ENCODE measurements at places on chromosomes 16 and 17.
A peak's percentile ranks its signal among the peaks of the same experiment; 100 is the strongest.

DNA sequence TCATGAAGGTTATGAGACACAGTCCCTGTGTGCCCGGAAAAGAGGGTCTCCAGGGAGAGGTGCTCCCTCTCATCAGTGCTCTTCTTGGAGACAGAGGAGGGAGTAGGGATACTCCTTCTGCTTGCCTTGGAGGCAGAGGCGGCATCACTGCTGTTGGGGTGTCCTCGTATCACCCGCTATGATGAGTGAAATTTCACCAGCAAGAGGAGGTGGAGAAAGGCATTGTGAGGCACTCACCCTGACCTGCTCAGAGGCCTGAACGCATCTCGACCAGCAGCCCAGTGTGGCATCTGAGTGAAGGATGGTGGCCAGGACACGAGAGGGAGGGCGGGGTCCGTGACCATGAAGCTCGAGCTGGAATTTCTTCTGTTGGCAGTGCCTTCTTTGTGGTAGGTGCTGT is 222.1 kb upstream of the CHMP6 start:
- no peak for DNase-seq

DNA sequence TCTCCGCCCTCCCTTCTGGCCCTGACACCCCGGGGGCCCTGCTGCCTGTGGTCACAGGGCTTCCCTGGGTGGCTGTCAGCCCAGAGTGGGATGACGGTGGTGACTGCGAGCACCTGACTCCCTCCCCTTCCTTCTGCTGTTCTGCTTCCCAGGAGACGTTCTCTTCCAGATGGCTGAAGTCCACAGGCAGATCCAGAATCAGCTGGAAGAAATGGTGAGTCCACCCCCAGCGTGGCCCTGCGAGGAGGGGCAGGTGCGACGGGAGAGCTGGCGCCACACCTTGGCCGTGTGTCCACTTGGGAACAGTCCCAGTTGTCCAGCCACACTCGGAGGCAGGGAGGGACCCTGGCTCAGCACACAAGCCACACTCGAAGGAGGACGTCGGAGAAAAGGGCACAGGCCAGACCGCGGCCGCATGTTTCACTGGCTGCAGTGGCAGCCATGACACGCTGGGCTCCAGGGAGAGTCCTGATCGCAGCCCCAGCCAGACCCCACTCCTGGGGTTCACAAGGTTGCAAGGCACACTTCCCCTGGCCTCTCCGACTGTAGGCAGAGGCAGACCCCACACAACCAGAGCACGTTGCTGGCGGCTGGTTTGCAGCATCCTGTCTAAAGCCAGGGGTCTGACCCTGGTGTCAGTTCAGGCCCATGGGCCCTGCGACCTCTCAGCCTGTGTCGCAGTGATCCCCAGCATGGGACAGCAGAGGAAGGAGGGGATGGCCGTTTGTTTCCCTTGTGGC is 49.9 kb downstream of the BAIAP2 start:
- DNase-seq, result no peak

DNA sequence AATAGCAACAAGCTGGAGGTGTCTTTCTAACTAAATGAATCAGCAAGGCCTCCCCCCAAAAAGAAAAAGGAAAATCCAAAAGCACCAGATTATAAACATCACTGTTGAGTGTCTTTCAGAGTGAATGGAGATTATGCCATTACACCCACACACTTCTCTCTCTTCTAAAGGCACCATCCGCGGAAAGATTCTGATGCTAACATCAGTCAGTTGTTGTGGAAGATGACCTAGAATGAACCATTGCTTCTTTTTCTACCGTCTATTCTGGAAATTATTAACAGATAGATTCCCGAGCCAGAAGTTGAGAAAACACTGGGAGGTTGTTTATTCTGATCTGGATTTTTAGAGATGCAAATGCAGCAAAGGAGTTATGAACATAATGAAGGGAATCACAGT is 60.9 kb upstream of the FAM20A start:
- DNase-seq, result no peak

DNA sequence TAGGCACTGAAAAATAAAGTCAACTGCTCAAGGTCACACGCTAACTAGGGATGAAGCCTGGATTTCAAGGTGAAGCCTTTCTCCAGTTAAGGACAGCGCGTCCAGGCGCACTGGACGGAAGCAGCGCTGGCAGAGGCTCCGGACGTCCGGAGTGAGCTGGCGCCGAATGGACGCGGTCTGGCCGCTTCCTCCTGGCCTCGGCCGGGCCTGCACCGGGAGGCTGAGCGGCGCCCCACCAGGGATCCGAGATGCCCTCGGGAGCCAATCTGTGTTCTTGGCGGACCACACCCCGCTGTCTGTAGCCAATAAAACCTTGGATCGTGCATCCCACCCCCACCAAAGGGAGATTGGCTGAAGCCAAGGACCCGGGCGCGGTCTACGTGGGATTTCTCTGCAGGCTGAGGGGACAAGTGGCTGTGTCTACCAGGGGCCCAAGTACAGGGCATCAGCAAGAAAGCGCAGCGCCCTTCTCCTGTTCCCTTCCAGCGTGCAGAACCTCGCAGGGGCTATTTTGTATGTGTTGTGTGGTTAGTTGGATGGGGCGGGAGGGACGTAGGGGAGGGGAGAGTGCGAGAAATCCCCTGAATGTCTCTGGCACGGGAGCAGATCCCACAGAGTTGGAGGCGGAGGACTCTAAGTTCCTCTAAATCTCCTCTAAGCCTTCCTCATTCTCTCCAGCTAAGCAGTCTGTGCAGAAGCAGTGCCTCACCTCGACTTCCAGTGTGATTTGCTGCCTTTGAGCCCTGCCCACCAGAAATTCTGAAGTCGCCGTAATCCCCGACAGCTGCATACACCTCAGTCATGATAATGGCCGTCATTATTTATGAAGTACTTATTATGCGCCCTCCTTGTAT is 2.5 kb upstream of the AKAP10 start:
- DNase-seq, result no peak

- no peak for DNase-seq
Measured at GRCh38 chr17:53721101-53721500, 101.6 kb upstream of the KIF2B start.

DNA sequence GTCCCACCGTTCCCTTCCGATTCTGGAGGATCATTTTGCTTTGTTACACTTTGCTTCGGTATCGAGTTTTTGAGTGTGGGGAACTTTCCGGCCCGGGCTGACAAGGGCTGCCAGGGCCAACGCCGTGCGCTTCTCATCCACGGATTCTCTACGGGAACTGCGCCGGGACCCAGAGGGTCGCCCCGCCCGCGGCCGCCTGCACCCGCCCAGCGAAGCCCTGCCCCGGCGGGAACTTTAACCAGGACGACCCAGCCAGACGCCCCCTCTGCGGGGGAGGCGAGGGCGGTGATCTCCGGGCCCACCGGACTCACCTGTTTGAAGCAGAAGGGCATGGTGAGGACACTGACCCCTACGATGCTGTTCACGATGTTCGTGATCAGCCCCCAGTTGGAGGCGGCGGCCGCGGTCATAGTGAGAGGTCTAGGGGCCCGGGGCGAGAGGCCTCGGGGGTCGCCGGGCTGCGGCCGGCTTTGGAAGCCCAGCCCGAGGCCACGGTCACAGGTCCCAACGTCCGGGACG is 536 bp downstream of the SLC38A10 start:
- DNase-seq, result no peak

DNA sequence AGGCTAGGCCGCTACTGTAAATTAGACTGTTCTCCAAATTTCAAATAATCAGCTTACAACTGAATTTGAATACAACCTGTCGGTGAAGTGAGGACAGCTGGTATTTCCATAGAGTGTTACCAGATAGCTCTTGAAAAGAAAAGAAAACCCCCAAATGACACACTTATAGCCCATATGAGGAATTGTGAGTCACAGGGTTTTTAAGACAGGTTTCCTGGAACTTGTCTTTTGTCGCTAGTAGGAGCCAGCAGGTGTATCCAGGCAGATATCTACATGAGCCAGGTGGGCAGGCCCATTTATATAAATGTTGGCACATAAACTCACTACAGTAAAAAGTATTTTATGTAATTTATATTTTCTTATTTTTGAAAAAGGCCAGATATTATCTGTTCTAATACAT is 24.0 kb downstream of the TNRC6A start:
- DNase-seq, result peak; percentile 58

GRCh38 chr16:6031567-6031966 is 934.0 kb upstream of the EEF2KMT start:
- DNase-seq, result no peak

DNA sequence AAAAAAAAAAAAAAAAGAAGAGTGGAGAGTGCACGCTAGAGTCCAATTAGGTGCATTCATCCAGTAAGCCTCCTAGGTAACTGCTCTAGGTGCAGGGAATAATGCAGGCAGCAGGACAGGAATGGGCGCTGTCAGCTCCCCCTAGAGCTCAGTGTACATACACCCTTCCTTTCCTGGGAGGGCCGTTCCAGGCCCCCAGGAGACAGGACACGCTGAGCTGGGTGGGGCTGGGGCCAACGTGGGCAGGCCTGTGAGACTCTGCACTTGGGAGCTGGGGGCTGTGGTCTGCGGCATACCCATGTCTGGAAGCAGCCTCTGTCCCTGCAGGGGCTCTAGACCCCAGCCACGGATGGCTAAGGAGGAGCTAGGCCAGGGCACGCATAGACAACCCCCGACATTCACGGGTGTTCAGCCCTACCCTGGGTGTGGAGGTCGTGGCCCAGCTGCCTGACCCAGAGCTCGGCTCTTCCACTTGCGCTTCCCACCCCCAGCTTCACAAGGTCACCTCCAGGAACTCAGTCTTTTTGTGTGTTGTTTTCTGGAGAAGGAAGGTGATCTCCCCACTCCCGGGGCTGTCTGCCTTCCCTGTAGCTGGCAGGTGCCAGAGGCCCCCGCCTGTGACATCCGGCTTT is 1.0 kb upstream of the ANTKMT start:
- DNase-seq, result no peak

- DNase-seq, result peak; percentile 62
Measured at GRCh38 chr17:17305281-17305801, 2.2 kb downstream of the NT5M start.

- DNase-seq, result no peak
Measured at GRCh38 chr17:64406321-64407200, 15.9 kb upstream of the PECAM1 start.

DNA sequence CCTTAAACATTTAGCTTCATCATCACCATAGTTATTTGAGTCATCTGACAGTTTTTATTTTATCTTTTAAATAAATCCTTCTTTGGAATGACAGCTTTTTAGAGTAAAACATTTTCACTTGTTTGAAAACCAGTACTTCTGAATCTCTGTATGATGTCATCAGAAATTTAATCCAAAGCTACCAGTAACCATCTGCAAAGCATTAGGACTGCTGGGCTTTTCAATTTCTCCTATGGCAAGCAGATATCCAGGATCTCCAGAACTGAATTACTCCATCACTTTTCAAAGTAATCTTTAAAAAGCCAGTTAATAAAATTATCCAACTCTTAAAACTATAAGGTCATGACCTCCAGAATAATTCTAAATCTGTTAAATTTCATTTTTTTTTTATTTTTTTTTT is 51.5 kb downstream of the CHCT1 start:
- DNase-seq, result no peak

DNA sequence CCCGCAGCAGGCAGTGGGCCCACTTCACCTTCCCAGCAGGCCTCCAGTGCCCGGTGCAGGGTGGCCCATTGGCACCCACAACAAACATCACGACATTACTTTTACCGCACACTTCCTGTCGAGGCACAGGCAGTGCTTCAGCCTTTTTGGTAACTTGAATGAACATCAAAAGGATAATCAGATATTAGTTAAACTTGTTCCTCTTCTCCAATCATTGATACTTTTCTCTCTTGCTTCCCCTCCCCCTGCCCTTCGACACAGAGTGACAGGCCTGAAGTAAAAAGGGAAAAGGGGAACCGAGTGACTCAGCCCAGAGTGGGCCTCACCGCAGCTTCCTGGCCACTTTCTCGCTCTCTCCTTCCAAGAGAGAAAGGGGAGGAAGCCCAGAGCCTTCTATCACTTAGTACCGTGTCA is 507.0 kb downstream of the MAF start:
- peak; percentile 21 for DNase-seq
